ENCODE measurements at places on chromosomes 16 and 17. TPM values are rescaled to one million over a fixed set of nuclear protein-coding genes. Genes with fewer than 3 reads are reported as not detected.

DNA sequence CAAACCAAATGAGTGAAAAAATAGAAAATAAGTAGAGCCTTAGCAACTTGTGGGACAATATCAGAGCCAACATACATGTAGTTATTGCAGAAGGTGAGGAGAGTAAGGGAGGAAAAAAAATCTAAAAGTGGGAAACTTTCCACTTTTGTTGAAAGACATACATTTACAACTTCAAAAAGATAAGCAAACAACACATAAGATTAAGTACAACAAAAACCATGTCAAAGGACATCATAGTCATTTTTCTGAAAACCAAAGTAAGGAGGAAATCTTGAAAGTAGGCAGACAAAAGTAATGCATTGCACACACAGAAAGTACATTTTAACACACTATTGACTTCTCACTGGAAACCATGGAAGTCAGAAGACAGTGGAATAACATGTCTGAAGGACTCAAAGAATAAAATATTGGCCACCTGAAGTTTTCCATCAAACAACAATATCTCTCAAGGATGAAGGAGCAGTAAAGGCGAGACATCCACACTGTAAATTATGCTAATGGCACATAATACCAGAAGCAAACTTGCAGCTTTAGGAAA is 291.9 kb downstream of the BCAS3 start:
- DNase-seq = no peak

GRCh38 chr16:68884861-68885720 is 41.8 kb downstream of the TANGO6 start:
- no peak for DNase-seq

DNA sequence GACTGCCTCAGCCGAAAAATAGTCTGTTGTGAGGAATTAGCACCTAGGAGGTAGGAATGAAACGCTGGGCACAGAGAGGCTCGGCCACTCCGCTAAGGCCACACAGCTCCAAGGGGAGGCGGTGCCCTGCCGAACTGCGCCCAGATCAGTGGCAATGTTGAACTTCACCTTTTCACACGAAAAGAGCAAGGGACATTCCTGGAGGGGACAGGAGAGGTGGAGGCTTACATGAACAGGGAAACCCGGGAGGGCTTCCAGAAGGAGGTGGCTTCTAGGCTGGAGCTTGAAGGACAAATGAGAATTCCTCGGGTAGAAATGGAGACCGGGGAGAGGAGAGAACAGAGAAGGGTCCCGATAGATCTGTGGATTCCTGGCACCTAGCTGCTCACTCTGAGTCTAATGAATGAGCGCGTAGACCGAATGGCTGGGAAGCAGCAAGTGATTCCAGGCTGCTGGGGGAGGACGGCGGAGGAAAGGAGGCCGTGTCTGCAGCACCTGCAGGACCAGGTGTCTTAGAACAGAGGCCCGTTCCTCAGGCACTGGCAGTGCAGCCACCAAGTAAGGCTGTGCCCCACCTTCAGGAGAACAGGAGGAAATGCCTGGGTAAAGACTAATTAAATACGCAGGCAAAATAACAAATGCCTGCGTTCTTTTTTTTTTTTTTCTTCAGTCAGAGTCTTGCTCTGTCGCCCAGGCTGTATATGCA is 722 bp upstream of the SLC38A10 start:
- peak; percentile 72 for DNase-seq

GRCh38 chr17:40063187-40063771 is 514 bp downstream of the THRA start:
- DNase-seq = no peak

GRCh38 chr16:69219279-69219678 is 32.3 kb downstream of the SNTB2 start:
- DNase-seq = no peak

GRCh38 chr17:59651346-59651745 is 31.7 kb downstream of the CLTC start:
- peak; percentile 53 for DNase-seq

DNA sequence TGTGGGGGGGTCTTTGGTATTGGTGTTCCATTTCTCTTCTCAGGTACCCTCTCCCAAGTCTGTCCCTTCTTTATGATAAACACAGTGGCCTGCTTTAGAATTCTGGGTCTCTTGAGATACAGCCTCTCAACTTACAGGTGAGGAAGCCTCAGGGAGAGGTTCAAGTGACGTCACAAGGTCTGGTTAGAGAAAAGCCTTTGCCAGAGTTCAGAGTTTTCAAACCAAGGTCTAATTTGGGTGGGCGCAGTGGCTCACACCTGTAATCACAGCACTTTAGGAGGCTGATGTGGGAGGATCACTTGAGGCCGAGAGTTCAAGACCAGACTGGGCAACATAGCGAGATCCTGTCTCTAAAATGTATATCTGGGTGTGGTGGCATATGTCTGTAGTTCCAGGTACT is 2.1 kb downstream of the IRF8 start:
- no peak for DNase-seq

HES7 gene
- total RNA-seq = 0.14 TPM

TMEM219 gene
- 60.8 TPM for total RNA-seq

Measured in H4 (cell line).